ENCODE measurements at places on chromosomes 4 and X.

GRCh38 chr4:95469617-95470016 lies 79.2 kb downstream of the UNC5C start:
- no peak for DNase-seq

DNA sequence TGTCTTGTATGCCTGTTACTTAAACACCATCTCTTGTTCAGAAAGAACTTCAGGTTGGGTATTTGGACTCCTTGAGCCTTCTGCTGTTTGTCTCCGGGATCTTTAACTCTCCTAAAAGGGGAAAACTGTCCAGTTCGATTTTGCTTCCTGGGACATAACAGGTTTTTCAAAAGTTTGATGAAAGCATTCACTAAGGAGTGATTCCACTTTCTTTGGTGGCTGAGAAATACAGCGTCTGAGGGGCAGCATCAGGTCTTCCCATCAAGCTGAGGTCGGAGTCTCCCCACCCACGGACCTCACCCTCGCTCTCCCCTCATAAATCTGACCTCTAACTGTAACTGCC lies 1.4 kb downstream of the AFAP1 start:
- DNase-seq, result no peak

DNA sequence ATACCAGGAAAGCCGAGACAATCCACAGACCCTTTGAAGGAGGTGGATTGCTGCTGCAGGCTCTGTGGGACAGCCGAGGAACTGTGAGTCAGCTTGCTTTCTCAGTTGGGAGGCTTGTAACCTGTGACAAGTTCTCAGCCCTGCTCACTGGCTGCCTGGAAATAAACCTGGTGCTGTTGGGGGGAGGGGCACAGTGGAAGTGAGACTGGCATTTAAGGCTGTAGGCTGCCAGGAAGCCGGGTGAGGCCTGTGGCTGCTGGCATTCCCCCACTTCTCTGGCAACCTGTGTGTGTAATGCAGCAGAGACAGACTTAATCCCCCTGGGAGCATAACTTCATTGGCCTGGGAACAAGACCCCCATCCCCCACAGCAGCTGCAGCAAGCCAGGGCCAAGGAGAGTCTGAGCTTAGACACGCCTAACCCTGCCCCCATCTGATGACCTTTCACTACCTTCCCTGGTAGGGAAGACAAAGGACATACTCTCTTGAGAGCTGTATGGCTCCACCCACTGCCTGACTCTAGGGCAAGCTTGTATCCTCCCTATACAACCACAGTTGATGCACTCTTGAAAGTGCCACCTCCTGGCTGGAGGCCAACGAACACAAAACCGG lies 64.1 kb downstream of the ALPK1 start:
- no peak for DNase-seq

- DNase-seq, result no peak
Observed at GRCh38 chrX:107603429-107604159, 24.7 kb upstream of the PRPS1 start.

DNA sequence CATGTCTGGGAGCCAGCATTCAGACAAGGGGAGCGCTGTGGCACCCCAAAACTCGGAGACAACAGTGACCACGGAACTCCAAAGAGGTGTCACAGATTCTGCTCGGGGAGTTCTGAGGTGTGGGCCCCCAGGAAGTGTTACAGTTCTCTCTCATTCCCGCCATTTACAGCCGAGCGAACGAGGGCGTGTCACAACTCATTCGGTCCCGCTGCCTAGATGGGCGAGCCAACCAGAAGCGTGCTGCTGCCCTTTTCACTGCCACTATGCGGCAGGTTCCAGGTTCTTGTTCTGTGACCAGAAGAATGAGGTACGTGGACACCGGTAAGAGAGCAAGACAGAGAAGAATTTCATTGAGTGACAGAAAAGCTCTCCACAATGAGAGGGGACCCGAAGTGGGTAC lies 1370.6 kb upstream of the AGA start:
- DNase-seq, result no peak

GRCh38 chr4:177596035-177596434 lies 153.8 kb upstream of the AGA start:
- peak; percentile 26 for DNase-seq

- DNase-seq, result no peak
Observed at GRCh38 chr4:7721984-7722551, 217.6 kb downstream of the AFAP1 start.

GRCh38 chr4:44679060-44679459 lies 840 bp downstream of the GUF1 start:
- no peak for DNase-seq

DNA sequence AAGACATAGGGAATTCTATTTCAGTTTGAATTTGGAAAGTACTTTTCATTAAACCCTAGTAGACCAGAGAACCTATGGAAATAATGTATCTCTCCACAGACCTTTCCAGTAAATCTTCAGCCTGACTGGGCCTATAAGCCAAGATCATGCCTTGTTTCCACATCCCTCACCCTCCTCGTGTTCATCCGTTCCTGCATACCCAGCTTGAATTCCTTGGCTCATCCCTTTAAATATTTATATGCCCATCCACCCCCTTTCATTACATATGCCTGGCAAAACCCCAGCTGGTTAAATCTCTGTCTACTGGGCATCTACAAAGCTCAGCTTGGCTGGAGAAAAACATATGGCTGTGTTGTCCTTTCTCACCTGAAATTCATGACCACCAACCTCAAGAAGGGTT lies 32.4 kb downstream of the SLC2A9 start:
- no peak for DNase-seq

GRCh38 chr4:178010596-178010995 lies 568.4 kb upstream of the AGA start:
- no peak for DNase-seq

GRCh38 chrX:7500386-7500785 lies 342.6 kb upstream of the VCX start:
- DNase-seq, result no peak

- DNase-seq, result peak; percentile 46
Observed at GRCh38 chr4:2416564-2417225, 1.8 kb downstream of the ZFYVE28 start.

GRCh38 chrX:43333543-43333942 lies 322.6 kb upstream of the MAOA start:
- DNase-seq, result no peak

DNA sequence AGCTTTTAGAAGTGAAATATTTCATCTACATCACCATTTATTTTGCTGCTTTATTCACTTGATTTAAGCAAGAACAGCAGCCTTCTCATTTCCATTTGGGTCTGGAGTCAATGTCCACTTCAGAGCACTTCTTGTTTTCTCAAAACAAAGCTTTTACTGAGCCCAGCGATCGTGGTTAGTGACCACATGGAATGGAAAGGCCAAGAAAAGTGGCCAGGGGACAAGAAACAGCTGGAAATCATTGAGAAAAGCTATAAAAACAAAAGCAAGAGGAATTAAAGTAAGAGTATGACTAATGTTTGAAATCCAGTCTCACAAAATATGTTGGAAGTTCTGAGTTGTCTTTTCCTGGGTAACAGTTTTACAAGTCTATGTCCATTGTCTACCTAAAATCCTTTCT lies 328.4 kb upstream of the INTU start:
- no peak for DNase-seq

DNA sequence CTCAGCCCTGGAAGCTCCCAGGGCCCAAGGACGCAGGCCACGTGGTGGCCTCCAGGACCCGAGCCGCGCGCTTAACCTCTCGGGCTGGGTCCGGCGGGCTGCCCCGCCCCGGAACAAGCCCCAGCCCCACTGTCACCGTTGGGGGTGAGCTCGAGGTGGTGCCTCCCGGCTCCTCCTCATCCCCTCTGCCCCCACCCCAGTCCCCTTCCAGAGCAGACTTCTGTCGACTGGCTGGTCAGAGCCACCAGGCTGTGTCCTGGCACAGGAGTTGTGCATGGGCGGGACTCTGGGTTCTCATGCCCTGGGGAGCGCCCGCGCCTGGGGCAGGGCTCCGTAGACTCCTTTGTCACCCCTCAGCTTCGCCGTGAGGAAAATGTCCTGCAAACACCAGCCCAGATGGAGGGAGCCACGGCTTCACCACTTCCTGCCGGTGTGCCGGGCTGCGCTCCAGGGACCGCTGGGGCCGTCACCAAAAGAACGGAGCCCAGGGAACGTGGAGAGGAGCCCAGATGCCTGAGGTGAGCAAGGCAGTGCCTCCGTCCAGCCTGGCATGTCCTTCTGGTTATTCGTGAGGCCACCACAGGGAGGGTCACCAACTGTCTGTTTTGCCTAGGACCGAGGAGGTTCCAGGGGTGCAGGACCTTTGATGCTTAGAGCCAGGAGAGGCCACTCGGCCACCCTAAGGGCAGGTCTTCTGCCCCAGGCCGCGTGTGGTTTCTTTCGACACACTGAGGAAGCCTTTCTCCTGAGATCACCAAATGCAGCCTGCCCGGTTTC lies 7.1 kb upstream of the RGS12 start:
- no peak for DNase-seq

- no peak for DNase-seq
Observed at GRCh38 chr4:57854748-57855147, 744.6 kb upstream of the IGFBP7 start.

- DNase-seq, result no peak
Observed at GRCh38 chrX:7389576-7389975, 241.6 kb upstream of the PUDP start.

DNA sequence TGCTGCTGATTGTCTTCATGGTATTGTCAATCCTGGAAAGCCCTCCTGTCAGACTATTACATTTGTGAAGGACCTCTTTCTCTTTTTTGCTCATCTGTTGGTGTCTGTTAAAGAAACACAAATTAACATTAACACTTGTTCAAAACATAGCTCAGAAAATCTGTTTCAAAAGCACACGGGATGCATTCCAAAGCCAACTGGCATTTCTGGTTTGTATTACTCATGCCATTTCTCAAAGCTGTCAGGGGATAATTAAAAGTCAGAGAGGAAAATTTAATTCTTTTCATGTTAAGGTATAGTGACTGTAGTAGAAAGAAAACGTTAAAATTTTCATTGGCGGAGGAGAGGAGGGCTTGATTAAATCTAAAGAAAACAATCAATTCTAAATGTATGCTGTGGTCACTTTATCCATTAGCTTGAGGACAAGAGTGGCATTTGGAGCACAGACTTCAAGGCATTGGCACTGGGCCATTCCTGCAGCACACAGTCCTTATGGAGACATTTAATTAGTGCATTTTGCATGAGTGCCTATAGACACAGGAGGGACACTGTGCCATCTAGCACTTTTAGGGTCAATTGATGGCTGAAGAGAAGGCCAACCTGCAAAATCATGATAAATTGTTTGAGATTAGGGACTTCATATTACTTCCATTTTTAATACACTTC lies 21.2 kb upstream of the GLRA2 start:
- DNase-seq, result no peak

DNA sequence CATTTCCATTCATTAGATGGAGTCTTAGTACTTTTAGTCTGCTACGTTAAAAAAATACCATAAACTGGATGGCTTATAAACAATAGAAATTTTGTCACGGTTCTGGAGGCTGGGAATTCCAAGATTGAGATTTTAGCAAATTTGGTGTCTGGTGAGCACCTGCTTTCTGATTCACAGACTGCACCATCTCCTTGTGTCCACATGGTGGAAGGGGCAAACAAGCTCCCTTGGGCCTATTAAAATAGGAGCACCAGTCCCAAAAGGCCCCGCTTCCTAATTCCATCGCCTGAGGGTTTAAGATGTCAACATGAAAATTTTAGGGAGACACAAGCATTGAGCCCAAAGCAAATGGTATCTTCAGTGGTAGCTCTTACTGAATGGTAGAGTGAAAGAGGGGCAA lies 120.5 kb upstream of the MAP9 start:
- DNase-seq, result no peak

DNA sequence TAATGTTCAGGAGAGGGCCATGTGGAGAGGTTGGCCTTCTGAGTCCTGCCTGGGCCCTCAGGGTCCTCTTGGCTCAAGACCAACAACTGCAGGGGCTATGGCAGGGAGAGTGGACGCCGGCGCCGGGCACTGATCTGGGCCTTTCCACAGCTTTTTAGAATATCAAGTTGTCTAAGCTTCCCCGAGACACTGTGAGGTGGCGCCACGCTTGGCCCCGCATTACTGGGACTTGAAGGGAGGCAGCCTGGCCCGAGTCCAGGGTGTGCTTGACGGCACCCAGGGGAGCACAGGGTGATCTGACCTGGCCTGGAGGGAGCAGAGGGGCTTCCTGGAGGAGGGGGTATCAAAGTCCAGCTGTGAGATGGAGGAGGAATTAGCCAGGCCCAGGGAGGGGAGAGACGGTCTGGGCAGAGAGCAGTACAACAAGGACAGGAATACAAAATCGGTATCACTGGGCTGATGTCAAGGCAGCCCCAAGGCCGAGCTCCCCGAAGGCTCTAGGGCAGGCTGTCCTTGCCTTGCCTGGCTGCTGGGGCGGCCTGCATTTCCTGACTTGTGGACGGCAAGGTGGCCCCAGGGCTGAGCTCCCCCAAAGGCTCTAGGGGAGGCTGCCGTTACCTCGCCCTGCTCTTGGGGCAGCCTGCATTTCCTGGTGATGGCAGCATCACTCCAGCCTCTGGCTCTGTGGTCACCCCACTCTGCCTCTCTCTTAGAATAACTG lies 28.1 kb downstream of the ABLIM2 start:
- no peak for DNase-seq

- DNase-seq, result no peak
Observed at GRCh38 chr4:99483636-99484035, 27.2 kb upstream of the C4orf17 start.

DNA sequence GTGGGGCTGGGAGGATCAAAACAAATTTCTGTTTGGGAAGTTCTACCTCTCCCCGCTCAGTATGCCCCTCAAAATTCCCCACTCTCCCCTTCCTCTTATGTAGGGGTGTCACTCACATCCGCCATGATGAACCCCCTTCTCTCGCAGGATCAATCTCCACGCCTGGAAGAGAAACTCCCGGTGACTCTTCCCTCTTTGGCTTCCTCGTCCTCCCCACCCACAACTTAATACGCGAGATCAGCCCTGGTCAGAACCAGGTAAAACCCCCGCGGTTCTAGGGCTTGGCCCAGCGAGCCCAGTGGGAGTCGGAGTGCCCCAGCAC lies 427 bp downstream of the LAMTOR3 start:
- DNase-seq, result no peak

DNA sequence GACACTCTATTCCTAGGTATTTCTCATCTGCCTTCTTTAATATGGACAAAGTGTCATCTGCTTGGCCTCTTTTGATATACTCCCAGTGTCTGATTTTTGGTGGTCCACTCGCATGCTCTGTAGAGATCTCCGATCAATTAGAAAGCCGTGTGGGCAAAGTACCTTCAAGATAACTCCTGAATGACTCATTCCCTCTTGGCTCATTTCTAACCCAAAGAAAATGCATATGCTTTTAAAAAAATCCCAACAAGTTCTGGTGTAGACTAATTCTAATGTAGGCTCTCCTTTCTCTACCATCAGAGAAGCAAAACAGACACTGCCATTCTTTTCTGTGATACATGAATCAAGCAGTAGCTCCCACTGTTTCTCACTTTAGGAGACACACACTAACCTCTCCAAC lies 714.9 kb upstream of the ADGRL3 start:
- no peak for DNase-seq
